EH (cell line): ENCODE measurements at places on chromosomes 13 and 19.

DNA sequence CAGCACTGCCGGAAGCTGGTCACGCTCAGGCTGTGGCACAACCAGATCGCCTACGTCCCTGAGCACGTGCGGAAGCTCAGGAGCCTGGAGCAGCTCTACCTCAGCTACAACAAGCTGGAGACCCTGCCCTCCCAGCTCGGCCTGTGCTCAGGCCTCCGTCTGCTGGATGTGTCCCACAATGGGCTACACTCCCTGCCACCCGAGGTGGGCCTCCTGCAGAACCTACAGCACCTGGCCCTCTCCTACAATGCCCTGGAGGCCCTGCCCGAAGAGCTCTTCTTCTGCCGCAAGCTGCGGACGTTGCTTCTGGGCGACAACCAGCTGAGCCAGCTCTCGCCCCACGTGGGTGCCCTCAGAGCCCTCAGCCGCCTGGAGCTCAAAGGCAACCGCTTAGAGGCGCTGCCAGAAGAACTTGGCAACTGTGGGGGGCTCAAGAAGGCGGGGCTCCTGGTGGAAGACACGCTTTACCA is 3.2 kb upstream of the MAP2K7 start:
- no peak for DNase-seq

DNA sequence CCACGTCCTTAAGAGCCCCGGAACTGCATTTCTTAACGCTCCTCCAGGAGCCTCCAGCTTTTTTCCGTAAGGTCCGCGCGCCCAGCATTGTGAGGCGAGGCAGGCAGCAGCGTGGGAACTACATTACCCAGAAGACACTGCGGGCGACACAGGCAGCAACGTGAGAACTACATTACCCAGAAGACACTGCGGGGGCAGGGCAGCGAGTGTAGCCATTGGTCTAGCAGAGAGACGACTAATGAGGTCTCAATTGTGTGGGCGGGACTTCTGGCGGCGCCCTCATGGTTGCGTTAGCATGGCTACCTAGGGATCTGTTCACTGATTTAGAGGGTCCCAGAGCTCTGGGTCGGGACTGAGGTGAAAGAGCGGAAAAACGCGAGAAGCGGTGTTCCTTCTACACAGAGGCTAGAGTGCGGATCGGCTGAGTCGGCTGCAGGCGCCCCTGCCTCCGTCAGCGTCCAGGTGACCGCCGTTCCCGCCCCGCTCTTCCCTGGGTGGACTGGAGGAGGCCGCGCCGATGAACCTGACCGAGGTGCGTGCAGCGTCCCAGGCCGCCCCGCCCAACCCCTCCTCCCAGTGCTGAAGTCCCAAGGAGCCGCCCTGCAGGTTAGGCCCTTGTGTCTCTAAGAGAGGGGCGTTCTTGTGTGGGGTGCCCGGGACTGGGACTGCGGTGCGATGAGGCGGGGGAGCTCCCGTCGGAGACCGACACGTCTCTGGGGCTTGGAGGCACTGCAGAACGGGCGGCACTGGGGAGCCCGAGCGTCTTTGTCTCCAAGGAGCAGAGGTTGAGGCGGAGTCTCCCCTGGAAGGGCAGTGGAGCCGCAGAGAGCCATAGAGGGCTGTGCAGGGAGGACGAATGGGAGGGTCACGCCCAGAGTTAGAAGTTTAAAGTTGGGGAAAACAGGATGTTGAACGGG is at the start of gene ZNF749:
ZNF749 (plus strand) TSS at position 264 of the 917 bp plus-strand sequence; CDS start at position 518, 254 bp downstream.
- peak; percentile 98 for DNase-seq

DNA sequence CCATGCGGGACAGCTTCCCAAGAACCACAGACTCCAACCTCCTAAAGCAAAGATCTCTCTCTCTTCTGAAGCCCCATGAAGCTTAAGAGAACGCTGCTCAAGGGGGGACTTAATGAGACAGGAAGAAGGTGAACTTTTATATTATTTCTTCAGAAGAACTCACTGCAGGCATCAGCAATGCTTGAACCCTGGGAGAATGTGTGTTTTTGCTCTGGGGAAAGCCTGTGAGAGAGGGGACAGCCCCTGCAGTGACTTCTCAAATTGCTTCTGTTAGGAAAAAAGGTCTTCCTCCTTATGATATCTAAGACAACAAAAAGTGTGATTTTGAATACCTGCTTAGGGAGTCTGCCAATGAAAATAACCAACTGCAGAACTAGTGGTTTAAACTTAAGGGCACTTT is 23.0 kb downstream of the GJA3 start:
- DNase-seq: no peak

GRCh38 chr19:4113398-4114088 is 10.4 kb downstream of the MAP2K2 start:
- no peak for DNase-seq

GRCh38 chr19:48962849-48963165 is 2.3 kb upstream of the FTL start:
- DNase-seq: no peak

- peak; percentile 43 for DNase-seq
Observed at GRCh38 chr19:18499055-18499775, 22.7 kb downstream of the ELL start.

DNA sequence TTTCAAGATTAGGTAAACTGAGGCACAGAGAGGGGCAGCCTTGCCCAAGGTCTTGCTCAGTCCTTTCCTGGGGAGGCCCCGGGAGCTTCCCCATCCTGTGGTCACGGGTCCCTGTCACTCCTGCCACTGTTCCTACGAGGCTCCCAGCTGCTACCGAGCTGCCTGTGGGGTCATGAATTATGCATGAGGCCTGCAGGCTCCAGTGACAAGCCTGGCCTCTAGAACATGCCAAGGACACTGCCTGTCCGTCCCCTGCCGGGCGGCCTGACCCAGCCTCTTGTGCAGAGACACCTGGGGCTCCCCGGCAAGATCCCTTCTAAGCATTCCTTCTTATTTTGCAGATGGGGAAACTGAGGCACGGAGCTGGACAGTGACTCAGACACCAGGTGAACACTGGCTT is 2.7 kb downstream of the FCHO1 start:
- DNase-seq: no peak

DNA sequence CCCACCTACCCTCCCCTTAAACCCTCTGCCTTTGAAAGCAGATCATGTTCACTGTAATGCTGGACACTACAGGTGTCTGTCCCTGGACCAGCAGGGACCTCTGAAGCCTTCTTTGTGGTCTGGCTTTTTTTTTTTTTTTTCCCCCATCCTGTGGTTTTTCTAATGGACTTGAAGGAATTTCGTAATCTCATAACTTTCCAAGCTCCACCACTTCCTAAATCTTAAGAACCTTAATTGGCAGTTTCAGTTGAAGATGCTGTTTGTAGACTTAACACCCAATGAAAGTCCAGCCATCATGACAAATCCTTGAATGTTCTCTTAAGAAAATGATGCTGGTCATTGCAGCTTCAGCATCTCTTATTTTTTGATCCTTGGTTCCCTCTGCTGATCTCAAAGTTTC is 45.0 kb upstream of the LRCH1 start:
- peak; percentile 49 for DNase-seq

DNA sequence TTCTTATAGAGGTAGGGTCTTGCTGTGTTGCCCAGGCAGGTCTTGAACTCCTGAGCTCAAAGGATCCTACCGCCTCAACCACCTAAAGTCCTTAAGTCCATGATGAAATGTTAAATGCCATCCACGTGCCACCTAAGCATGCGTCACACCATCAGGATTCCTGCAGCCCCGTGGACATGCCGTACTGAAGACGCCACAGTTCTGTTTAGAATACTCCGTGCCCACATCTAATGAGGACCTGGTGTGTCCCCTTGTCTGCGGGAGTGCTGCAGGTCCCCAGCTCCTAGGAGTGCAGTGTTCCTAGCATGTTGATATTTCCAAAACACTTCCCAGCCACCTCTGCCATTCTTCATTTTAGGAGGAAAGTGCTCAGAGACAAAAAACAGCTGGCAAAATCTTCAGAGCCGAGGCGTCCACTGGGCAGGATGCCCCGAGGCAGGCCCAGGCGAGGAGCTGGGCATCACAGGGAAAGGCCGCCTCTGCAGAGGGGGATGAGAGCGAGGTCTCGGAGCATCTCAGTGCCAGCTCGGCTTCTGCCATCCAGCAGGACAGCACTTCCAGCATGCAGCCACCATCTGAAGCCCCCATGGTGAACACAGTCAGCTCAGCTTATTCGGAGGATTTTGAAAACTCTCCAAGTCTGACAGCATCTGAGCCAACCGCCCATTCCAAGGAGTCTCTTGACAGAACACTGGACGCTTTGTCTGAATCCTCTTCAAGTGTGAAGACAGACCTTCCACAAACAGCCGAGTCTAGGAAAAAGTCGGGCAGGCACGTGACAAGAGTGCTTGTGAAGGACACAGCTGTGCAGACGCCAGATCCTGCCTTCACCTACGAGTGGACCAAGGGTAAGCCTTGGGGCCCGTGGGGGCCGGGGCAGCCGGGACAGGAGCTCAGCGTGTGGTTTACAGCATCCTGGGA is 13.2 kb downstream of the C19orf44 start:
- no peak for DNase-seq

DNA sequence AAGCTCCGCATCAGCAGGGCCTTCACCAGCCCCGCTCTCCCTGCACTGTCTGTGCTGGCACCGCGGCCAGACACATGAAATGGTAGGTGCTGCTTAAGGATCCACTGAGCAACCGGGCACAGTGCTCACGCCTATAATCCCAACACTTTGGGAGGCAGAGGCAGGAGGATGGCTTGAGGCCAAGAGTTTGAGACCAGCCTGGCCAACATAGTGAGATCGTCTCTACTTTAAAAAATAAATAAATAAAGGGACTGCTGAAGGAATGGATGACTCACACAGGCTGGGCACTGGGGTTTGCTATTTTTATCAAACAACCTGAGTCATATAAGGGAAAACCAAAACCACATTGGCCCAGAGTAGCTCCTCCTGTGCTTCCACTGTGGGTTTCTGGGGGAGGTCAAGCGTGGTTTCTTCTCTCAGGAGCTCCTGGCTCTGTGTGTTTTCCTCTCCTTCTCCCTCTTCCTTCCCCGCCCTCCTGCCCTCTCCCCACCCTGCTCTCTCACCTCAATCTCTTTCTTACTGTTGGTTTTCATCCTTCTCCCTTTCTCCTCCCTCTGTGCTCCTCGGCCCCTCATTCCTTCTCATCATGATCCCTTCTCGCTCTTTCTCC is 21.3 kb downstream of the VRK3 start:
- DNase-seq: peak; percentile 98

DNA sequence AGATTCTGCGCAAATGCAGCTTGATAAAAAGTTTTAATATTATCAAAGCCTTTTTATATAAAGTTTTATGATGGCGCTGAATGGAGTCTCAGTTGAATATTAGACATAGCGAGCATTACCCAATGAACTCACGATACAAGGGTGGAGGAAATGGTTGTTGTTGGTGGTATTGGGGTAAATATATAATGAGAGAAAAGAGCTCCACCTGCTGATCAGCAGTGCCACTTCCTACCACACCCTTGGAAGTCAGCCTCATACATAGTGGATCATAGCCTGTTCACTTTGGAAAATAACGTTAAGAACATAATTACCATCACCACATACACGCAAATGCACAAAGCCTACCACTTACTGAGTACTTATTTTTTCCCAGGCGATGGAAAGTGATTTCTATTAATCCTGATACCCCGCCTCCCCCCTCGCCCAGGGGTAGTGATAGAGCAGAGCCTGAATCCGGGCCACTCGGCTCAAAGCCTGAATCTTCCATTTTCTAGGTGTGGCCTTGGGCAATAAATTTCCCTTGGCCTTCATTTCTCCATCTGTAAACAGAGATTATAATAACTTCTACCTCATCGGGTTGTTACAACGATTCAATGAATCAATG is 358.3 kb downstream of the KLF5 start:
- DNase-seq: peak; percentile 33

- no peak for DNase-seq
Observed at GRCh38 chr19:8462571-8462970, 17.8 kb downstream of the HNRNPM start.

- DNase-seq: peak; percentile 69
Observed at GRCh38 chr13:78194904-78195639, 276.4 kb upstream of the EDNRB start.

DNA sequence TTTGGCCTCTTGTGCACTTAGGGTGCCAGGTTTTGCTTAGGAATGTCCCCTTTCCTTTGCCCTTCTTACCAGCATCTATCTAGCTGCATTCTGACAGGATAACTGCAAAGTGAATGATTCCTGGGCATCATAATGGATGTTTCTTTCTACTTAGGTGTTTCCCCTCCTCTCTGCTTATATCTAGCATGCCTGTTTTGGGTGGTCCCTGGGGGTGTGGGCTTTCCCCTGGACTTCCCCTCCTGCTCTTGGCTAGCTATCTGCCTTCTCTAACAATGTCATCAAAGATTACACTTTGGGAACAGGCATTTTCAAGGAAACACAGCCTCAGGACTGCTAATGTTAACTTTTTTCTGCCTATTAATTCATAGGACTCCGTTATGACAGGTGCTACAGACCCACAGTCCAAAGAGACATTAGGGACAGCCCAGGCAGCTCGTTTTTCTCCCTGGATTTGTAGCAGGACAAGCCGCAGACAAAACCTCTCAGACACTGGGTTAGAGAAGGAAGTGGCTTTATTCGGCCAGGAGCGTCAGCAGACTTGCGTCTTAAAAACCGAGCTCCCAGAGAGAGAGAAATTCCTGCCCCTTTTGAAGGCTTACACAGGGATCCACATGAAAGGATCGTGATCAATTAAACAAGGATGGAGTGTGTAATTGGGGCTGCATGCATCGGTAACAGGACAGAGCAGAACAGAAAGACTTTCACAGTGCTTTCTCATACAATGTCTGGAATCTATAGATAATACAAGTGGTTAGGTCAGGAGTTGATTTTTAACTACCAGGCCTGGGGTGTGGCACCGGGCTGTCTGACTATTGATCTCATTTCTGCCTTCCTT is 17.3 kb downstream of the ZNF700 start:
- no peak for DNase-seq

DNA sequence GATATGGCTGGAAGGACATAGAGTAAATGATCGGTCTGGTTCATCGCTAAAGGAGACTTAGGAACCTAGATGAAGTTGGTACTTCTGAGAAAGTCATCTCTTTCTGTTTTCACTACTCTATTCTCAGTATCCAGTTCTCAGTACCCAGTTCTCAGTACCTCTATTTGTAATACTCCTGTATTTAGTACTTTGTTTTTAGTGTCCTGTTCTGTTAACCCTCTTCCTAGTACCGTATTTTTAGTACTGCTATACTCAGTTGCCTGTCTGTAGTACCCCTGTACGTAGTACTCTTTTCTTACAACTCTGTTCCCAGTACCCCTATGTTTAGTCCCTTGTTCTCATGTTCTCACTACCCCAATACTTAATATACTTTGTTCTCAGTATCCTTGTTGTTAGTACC is 1.2 kb downstream of the RFXAP start:
- no peak for DNase-seq

- DNase-seq: peak; percentile 79
Observed at GRCh38 chr13:90447734-90448101, 899.8 kb upstream of the MIR17HG start.

- no peak for DNase-seq
Observed at GRCh38 chr13:111232191-111232590, 88.3 kb upstream of the TEX29 start.

- DNase-seq: peak; percentile 60
Observed at GRCh38 chr13:38350114-38350617, 515 bp downstream of the UFM1 start.

DNA sequence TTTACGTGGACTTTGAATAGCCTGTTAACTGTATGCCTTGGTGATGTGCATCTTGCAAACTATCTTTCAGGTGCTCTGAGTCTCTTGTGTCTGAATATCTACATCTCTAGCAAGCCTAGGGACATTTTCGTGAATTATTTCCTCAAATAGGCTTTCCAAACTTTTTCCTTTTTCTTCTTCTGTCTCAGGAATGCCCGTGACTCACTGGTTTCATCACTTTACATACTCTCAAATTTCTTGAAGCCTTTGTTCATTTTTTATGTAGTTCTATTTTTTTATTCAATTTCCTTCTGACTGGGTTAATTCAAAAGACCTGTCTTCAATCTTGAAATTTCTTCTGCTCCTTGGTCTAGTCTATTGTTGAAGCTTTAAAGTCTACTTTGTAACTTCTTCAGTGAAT is 332.2 kb downstream of the OXGR1 start:
- no peak for DNase-seq

GRCh38 chr13:114008964-114009589 is 35.2 kb upstream of the C13orf46 start:
- no peak for DNase-seq
